ENCODE measurements at places on chromosomes 11 and 22.

- no peak for DNase-seq
Measured at GRCh38 chr11:10150800-10151199, 143.2 kb downstream of the SBF2 start.

- no peak for DNase-seq
Measured at GRCh38 chr11:81036168-81036870, 1595.5 kb upstream of the TENM4 start.

DNA sequence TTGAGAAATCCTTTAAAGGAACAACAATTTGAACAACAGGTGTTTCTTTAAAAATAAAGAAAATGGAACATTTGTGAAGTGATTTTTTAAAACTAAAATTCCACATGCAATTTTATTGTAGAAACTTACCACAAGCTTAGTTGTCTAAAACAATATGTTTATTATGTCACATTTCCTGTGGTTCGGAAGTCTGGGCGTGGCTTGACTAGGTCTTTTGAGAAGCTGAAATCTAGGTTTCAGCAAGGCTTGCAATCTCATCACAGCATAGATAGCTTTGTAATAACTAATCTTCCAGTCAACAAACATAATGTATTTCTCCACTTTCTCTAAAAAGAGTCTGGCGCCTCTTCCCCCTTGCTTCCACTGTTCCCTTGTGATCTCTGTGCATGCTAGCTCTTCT, 27.0 kb downstream of the MS4A6A start:
- no peak for DNase-seq

- DNase-seq, result peak; percentile 79
Measured at GRCh38 chr11:3920148-3920852, 64.8 kb downstream of the STIM1 start.

DNA sequence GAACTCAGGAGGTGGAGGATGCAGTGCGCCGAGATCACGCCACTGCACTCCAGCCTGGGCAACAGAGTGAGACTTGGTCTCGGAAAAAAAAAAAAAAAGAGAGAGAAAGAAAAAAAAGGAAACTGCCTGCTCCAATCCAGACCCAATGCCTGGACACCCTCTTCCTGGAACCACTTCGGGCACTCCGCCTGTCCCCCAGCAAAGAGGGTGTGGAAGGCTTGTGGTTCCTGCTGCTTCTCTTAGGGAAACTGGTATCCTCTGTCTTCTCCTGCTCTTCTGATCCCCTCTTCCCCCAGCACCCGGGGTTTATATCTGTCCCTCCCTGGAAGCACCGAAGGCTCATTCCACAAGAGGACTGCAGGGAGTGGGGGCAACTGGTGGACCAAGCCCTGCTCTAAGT, 12.9 kb downstream of the CHRNA10 start:
- DNase-seq, result no peak
